ENCODE measurements at places on chromosomes 7 and 10. TPM values are rescaled to one million over a fixed set of nuclear protein-coding genes. Genes with fewer than 3 reads are reported as not detected.

DNA sequence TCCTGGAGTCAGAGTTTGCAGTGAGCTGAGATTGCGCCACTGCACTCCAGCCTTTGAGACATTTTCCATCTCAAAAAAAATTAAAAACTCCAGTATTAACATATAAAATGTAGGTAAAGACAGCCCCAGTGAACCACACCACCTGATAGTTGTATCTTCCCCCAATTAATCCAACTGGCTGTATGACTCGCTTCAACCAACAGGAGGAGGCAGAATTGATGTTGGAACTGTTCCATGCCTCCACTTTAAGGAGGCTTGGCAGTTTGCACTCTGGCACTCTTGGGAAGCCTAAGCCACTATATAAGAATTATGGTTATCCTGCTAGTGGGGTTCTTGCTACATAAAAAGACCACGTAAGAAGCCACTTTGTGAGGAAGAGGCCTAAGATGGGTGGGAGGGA is 72.7 kb downstream of the STK17A start:
- peaks cover 61% of the 10 kb centered on the region for H3K4me1 ChIP-seq
- peaks cover 53% of the 10 kb centered on the region for H3K36me3 ChIP-seq
- no peak for DNase-seq
- no peaks in the 10 kb centered on the region for H3K27me3 ChIP-seq
- no peak overlapping the region for H3K4me3 ChIP-seq

- no peaks in the 10 kb centered on the region for H3K36me3 ChIP-seq
- no peak overlapping the region for H3K4me3 ChIP-seq
- DNase-seq = no peak
- no peaks in the 10 kb centered on the region for H3K4me1 ChIP-seq
Measured at GRCh38 chr7:79063019-79063698, 390.3 kb downstream of the MAGI2 start.

GRCh38 chr7:72754312-72754711 is 73.7 kb downstream of the TYW1B start:
- H3K27me3 ChIP-seq = no peaks in the 10 kb centered on the region
- DNase-seq = no peak
- H3K36me3 ChIP-seq = peaks cover 10% of the 10 kb centered on the region
- H3K4me1 ChIP-seq = no peaks in the 10 kb centered on the region
- H3K4me3 ChIP-seq = no peak overlapping the region

FAM25A gene
- not detected for total RNA-seq

- DNase-seq = no peak
- H3K27ac ChIP-seq = peak overlapping the region; percentile 38
- no peaks in the 10 kb centered on the region for H3K36me3 ChIP-seq
- peaks cover 4% of the 10 kb centered on the region for H3K4me1 ChIP-seq
- peaks cover 31% of the 10 kb centered on the region for H3K27me3 ChIP-seq
- H3K4me3 ChIP-seq = peak overlapping the region; percentile 90
Measured at GRCh38 chr10:132306864-132307751, 642 bp downstream of the STK32C start.

DNA sequence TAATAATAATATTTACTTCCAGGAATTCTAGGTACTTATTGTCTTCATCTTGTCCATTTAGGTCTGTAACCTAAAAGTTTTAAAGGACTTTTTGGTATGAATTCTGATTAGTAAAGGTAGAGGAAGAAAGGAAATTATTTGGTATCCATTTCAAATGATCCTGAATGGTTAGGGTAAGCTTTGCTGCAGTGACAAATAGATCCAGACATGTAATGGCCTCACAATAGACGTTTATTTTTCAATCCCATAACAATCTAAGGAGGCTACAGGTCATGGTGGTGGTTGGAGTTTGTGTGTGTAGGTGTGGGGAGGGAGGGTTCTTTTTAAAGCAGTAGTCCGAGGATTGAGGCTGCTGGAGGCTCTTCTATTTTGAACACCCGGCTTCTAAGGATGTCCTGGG is 5.3 kb downstream of the FBH1 start:
- H3K27ac ChIP-seq = peak overlapping the region; percentile 58
- no peaks in the 10 kb centered on the region for H3K27me3 ChIP-seq
- no peak for DNase-seq
- peaks cover 69% of the 10 kb centered on the region for H3K36me3 ChIP-seq
- no peak overlapping the region for H3K4me3 ChIP-seq

DNA sequence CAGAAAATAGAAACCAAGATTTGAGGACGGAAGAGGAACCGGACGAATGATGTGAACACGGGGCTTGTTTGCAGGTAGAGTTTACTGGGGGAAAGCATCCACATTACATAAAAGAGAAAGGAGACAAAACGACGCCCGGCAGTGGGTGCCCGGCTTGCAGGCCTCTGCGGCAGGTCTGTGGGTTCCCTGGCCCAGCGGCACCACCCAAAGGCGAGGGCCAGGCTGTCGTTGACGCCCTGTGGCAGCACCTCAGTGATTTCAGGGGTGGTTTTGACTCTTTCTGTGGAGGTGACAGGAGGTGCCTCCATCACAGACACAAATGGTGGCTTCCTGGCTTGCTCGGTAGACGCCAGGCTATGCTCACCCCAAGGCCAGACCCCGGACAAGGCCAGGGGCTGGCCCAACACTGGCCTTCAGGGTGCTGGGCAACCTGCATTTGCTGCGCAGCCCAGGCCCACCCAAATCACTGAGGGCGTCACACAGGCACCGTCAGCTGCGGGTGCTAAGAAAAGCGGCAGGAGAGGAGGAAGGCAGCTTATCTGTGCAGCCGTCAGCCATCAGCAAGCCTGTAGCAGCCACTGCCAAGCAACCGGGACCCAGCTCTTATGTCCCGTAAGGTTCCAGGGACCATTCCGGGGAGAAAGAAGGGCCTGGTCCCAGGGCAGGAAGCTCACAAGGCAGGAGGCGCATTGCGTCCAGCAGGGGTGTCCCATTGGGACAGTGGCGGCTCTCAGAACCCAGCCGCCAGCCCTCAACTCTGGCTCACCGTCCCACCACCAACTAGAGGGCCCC is 230.3 kb downstream of the PTPRN2 start:
- H3K27me3 ChIP-seq = no peaks in the 10 kb centered on the region
- H3K4me3 ChIP-seq = no peak overlapping the region
- no peaks in the 10 kb centered on the region for H3K36me3 ChIP-seq
- no peaks in the 10 kb centered on the region for H3K4me1 ChIP-seq
